ENCODE measurements at places on chromosomes 2 and 18. TPM values are rescaled to one million over a fixed set of nuclear protein-coding genes. Genes with fewer than 3 reads are reported as not detected.

Gene NYAP2
- total RNA-seq, result 0.14 TPM

DNA sequence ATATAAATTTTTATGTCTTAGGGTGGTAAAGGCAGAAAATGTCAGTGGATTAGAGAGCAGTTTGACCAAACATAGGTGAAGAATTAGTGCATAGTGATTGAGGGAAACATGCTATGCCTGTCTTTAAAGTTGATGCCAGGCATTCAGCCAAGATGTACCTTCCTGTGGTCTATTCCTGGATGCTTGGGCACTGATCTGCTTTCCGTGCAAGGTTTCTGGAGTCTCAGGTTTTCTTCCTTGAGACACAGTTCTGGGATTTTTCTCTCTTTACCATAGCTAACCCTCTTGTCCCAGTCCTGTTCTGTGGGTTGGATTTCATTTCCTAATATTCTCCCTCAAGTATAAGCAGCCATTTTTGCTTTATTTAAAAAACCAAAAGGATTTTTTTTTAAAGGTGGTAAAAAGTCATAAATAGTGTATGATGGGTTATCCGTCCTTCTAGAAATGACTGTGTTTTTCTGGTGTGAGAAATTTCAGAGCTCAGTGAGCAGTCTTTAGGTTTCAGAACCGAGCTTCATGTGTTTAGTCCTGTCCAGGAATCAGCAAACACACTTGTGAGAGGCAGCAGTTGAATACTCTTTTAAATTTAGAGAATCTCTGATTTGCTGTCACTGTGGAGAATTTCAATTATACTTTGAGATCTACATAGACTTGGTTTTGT, 43.0 kb upstream of the CYBRD1 start:
- no peaks in the 10 kb centered on the region for H3K4me1 ChIP-seq
- H3K36me3 ChIP-seq, result no peaks in the 10 kb centered on the region
- no peaks in the 10 kb centered on the region for H3K27me3 ChIP-seq

DNA sequence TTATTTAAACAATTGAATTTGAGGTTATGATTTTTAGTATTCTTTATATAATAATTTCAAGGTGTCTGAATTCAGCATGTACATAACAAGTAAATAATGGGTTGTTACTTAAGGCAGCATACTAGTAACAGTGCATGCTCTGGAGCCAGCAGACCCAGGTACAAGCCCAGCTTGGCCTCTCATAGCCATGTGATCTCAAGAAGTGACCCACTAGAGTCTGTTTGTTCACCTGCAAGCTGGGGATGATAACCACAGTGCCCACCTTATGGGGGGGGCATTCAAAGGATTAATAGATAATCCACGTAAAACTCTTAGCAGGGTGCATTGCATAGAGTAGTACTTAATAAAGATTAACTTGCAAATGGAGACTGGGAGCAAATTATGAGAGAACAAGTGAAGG, 163.6 kb downstream of the TRABD2A start:
- no peak for DNase-seq
- H3K4me3 ChIP-seq, result no peak overlapping the region
- no peak overlapping the region for H3K27ac ChIP-seq
- no peaks in the 10 kb centered on the region for H3K27me3 ChIP-seq
- H3K36me3 ChIP-seq, result no peaks in the 10 kb centered on the region
- no peaks in the 10 kb centered on the region for H3K4me1 ChIP-seq

DNA sequence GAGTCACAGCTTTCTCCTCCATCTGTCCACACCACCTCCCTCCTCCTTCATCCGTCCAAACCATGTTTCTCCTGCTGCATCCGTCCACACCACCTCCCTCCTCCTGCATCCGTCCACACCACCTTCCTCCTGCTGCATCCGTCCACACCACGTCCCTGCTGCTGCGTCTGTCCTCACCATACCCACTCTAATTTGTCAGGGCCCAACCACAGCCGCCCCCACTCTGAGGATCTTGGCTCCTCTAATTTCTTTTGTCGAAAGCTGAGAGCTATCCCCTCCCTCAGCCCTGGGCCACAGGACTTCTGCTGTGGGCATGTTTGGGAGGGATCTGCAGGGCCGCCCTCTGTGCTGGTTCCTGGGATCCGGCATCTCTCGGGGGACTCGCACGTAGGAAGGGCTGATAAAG, 67.4 kb downstream of the TPO start:
- DNase-seq, result no peak
- H3K36me3 ChIP-seq, result no peaks in the 10 kb centered on the region
- H3K4me3 ChIP-seq, result no peak overlapping the region
- H3K27ac ChIP-seq, result no peak overlapping the region
- no peaks in the 10 kb centered on the region for H3K4me1 ChIP-seq

Gene GALNT5
- 8.1 TPM for total RNA-seq

GRCh38 chr2:241860184-241861078, 1.7 kb upstream of the PDCD1 start:
- peak overlapping the region; percentile 95 for H3K27ac ChIP-seq
- H3K36me3 ChIP-seq, result no peaks in the 10 kb centered on the region
- no peaks in the 10 kb centered on the region for H3K27me3 ChIP-seq
- no peak for DNase-seq
- peaks cover 14% of the 10 kb centered on the region for H3K4me1 ChIP-seq

Gene PLA2R1
- 24.1 TPM for total RNA-seq

DNA sequence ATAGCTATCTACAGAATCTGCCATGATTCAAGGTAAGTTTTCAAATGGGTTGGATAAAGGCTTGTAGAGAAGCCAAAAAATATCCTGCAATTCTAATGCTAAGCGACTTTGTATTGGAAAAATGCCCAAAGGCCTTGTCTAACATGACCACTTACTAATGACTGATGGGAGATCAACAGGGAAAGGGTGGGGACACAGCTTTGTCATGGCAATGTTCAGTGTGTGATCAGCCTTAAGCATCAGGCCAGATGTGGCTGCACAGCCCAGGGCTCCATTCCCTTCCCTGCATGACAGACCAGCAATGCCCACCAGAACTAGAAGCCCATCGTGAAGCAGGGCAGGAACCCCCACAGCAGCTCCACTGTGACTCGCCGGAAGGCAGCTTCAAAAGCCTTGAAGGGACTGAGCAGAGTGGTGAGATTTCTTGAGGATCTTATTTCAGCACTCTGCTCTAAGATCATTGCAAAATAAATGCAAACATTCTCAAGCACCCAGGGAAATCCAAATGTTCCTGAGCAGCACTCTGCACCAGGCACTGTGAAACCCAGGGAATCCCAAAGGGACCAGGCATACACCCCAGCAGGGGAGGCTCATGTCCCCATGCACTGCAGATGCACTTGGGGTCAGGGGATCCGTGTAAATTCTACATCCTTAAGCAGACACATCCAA, 517.9 kb upstream of the SMIM21 start:
- H3K4me3 ChIP-seq, result no peak overlapping the region
- H3K36me3 ChIP-seq, result no peaks in the 10 kb centered on the region
- no peak for DNase-seq
- no peaks in the 10 kb centered on the region for H3K4me1 ChIP-seq
- no peaks in the 10 kb centered on the region for H3K27me3 ChIP-seq

DNA sequence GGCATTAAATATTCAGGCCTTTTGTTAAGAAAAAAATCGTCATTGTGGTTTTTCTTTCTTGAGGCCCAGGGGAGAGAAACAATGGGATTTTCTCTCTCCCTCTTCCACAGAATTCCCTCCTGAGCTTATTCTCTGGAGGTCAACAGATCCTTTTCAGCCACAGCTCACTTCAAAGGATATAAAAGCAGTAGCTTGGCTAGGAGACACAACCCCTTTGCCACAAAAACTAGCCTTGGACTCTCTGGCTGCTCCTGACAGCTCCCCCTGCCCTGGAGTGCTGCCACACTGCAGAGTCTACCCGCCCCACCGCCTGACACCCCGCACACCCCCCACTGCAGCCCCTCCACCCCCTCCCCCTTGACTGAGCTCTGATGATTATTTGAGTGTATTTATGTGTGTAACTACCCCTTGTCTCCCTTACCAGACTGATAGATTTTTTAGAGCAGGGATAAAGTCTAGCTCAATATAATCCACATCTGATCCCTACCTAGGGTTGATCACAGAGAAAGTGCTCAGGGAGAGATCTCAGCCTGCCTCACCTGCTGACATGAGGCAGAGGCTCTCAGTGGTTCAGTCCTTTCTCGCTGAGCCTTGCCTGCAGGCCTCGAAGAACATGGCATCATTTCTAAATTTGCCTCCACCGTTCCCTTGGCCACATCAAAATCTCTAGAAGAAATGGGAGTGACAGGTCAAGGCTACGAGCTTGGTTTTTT, 132.2 kb upstream of the SP5 start:
- no peak for DNase-seq
- no peaks in the 10 kb centered on the region for H3K27me3 ChIP-seq
- no peak overlapping the region for H3K4me3 ChIP-seq
- H3K36me3 ChIP-seq, result no peaks in the 10 kb centered on the region
- H3K4me1 ChIP-seq, result no peaks in the 10 kb centered on the region

Gene C2orf78
- total RNA-seq, result not detected

- H3K27ac ChIP-seq, result peak overlapping the region; percentile 6
- no peaks in the 10 kb centered on the region for H3K36me3 ChIP-seq
- no peaks in the 10 kb centered on the region for H3K4me1 ChIP-seq
- H3K4me3 ChIP-seq, result no peak overlapping the region
- no peak for DNase-seq
- H3K27me3 ChIP-seq, result no peaks in the 10 kb centered on the region
Observed at GRCh38 chr18:3083766-3084165, 70.8 kb upstream of the LPIN2 start.

GRCh38 chr2:75018162-75018561, 59.7 kb downstream of the POLE4 start:
- no peak overlapping the region for H3K27ac ChIP-seq
- no peaks in the 10 kb centered on the region for H3K36me3 ChIP-seq
- H3K4me3 ChIP-seq, result no peak overlapping the region
- DNase-seq, result no peak
- H3K27me3 ChIP-seq, result no peaks in the 10 kb centered on the region
- H3K4me1 ChIP-seq, result no peaks in the 10 kb centered on the region

Gene GATA6
- total RNA-seq, result 28.6 TPM

- no peak overlapping the region for H3K4me3 ChIP-seq
- H3K27ac ChIP-seq, result no peak overlapping the region
- H3K4me1 ChIP-seq, result no peaks in the 10 kb centered on the region
- no peak for DNase-seq
- no peaks in the 10 kb centered on the region for H3K36me3 ChIP-seq
Observed at GRCh38 chr2:6744038-6744437, 121.7 kb downstream of the CMPK2 start.

GRCh38 chr2:184611361-184612085, 13.2 kb downstream of the ZNF804A start:
- H3K27ac ChIP-seq, result no peak overlapping the region
- no peak overlapping the region for H3K4me3 ChIP-seq
- H3K4me1 ChIP-seq, result no peaks in the 10 kb centered on the region
- H3K36me3 ChIP-seq, result no peaks in the 10 kb centered on the region
- H3K27me3 ChIP-seq, result no peaks in the 10 kb centered on the region
- DNase-seq, result no peak

Gene SIX3
- not detected for total RNA-seq

GRCh38 chr2:207142461-207142860, 23.3 kb downstream of the KLF7 start:
- H3K27ac ChIP-seq, result peak overlapping the region; percentile 100
- H3K4me1 ChIP-seq, result peaks cover 20% of the 10 kb centered on the region
- no peaks in the 10 kb centered on the region for H3K27me3 ChIP-seq
- no peaks in the 10 kb centered on the region for H3K36me3 ChIP-seq
- H3K4me3 ChIP-seq, result no peak overlapping the region

DNA sequence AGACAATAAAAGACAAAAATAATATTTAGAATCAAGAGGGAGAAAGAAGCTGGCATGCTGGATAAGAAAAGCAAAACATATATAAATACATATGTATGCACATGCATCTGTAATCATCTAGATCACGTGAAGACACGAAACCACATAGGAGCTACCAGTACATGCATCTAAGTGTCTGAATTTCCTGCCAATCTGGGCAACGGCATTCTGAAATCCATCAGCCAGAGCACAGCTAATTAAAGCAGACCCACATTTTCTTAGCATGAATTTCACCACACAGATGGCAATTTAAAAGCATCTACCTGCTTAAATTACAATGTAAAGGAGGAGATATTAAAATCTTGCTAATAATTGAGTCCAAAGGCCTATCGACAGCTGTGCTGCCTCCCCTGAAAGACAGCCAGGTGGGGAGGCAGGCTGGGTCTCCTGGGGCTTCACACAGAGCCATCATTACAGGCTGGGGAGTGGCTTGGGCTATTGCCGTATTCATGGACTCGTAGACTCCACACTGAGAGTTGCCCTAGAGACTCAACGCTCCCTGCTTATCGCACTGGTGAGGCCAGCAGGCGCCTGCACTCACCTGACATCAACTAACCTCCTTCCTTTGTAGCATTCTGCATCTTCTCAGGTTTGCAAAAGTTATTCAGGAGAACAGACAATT, 272.5 kb upstream of the PXDN start:
- no peak for DNase-seq
- no peaks in the 10 kb centered on the region for H3K4me1 ChIP-seq
- H3K27ac ChIP-seq, result no peak overlapping the region
- no peaks in the 10 kb centered on the region for H3K36me3 ChIP-seq
- H3K4me3 ChIP-seq, result no peak overlapping the region

GRCh38 chr2:29561181-29561580, 360.2 kb downstream of the ALK start:
- no peak overlapping the region for H3K27ac ChIP-seq
- H3K36me3 ChIP-seq, result no peaks in the 10 kb centered on the region
- no peaks in the 10 kb centered on the region for H3K4me1 ChIP-seq
- DNase-seq, result no peak

Gene SERPINB4
- not detected for total RNA-seq

- no peaks in the 10 kb centered on the region for H3K4me1 ChIP-seq
- no peak overlapping the region for H3K4me3 ChIP-seq
- DNase-seq, result no peak
- H3K36me3 ChIP-seq, result no peaks in the 10 kb centered on the region
- no peaks in the 10 kb centered on the region for H3K27me3 ChIP-seq
Observed at GRCh38 chr2:119352357-119352756, 14.3 kb downstream of the C2orf76 start.

GRCh38 chr2:133138693-133139092, 429.6 kb downstream of the NCKAP5 start:
- H3K4me3 ChIP-seq, result no peak overlapping the region
- no peak for DNase-seq
- no peaks in the 10 kb centered on the region for H3K36me3 ChIP-seq
- no peak overlapping the region for H3K27ac ChIP-seq

Gene PLEKHA3
- 9.1 TPM for total RNA-seq

Gene CFAP221
- 5.0 TPM for total RNA-seq

DNA sequence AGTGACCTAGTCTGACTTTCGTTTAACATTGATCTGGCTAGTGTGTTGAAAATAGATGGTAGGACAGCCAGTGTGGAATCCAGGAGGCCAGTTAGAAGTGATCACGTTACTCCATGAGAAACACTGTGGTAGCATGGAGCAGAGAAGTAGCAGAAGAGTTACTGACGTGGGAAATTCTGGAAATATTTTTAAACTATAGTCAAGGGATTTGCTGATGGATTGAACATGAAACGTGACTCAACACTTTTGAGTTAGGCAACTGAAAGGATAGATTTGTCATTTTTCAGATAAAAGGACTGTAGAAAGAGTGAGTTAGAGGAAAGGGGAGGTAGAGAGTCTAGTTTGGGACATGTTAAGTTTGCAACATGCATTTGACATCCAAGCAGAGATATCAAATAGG, 130.4 kb downstream of the IRS1 start:
- H3K36me3 ChIP-seq, result no peaks in the 10 kb centered on the region
- H3K4me1 ChIP-seq, result no peaks in the 10 kb centered on the region
- H3K27ac ChIP-seq, result no peak overlapping the region
- no peak overlapping the region for H3K4me3 ChIP-seq
- no peak for DNase-seq
- H3K27me3 ChIP-seq, result no peaks in the 10 kb centered on the region

GRCh38 chr2:160294889-160295288, 94.8 kb upstream of the ITGB6 start:
- H3K36me3 ChIP-seq, result no peaks in the 10 kb centered on the region
- H3K4me3 ChIP-seq, result no peak overlapping the region
- DNase-seq, result no peak
- H3K27me3 ChIP-seq, result no peaks in the 10 kb centered on the region

Data from uterus (tissue), 4 donors.